Fibroblast of skin of right biceps (primary cell): ENCODE measurements at places on chromosomes 5 and 9.

- DNase-seq = no peak
Observed at GRCh38 chr9:85243977-85244376, 497.8 kb downstream of the AGTPBP1 start.

DNA sequence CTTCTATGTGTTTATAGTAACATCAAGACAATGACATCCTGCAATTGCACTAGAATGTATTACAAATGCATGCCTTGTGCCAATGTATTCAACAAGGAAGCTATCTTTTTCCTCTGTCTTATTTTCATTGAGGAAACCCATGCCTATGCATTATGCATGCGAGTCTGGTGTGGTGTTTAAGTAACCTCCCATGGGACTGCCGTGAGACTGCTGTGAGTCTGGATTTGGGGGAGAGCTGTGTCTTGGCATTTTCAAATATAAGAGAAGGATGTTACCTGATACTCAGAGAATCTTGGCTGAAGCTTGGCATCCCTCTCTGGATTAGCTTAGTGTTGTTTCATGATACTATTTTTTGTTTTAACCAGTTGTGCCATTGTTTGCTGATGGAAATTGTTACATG is 98.3 kb downstream of the F2RL2 start:
- DNase-seq = peak; percentile 73

DNA sequence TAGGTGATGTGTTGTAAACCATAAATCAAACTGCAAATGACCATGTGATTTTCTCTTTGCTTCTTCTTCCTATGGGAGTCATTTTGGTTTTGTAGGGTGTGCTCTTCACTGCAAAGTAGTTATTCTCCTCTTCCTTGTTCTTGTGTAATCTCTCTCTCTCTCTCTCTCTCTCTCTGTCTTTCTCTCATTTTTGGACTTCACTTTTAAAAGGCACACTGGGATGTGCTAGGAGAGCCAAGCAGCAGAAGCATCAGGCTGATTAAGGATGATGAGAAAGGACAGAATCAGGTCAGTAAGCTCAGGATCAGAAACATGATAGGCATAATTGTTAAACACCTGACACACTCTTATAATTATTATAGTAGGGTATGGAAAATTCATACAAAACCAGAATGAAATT is 505.3 kb upstream of the ZNF608 start:
- no peak for DNase-seq

- no peak for DNase-seq
Observed at GRCh38 chr5:164672931-164673694, 1167.7 kb downstream of the MAT2B start.

GRCh38 chr5:157157293-157157891 is 8.7 kb downstream of the GARIN3 start:
- DNase-seq = no peak

GRCh38 chr5:91384671-91385430 is 1.7 kb upstream of the ARRDC3 start:
- peak; percentile 88 for DNase-seq

DNA sequence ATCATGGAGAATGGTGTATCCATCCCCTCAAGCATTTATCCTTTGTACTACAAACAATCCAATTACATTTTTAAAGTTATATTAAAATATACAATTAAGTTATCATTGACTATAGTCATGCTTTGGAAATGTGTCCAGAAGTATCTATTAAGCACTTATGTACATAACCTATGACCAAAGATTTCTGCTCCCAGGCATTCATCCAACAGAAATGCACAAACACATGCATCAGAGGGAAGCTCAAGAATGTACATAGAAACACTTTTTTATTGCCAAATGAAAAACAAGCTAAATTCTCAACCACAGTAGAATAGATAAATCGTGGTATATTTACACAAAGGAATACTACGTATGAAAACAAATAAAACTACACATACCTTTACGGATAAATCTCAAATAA is 700.5 kb upstream of the ZNF608 start:
- peak; percentile 49 for DNase-seq

- DNase-seq = peak; percentile 18
Observed at GRCh38 chr5:36740259-36740898, 134.0 kb downstream of the SLC1A3 start.

GRCh38 chr9:95670122-95670521 is 153.4 kb upstream of the PTCH1 start:
- DNase-seq = no peak

DNA sequence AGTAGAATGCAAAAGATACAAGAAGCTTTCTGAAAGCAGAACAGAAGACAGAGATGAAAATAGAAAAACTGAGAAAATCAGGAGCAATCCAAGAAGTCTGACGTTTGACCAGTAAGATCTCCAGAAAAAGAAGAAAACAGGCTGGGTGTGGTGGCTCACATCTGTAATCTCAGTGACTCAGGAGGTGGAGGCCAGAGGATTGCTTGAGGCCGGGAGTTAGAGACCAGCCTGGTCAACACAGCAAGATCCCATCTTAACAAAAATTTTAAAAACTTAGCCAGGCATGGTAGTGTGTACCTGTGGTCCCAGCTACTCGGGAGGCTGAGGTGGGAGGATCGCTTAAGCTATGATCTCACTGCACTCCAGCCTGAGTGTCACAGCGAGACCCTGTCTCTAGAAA is 15.9 kb downstream of the RETREG1 start:
- no peak for DNase-seq

DNA sequence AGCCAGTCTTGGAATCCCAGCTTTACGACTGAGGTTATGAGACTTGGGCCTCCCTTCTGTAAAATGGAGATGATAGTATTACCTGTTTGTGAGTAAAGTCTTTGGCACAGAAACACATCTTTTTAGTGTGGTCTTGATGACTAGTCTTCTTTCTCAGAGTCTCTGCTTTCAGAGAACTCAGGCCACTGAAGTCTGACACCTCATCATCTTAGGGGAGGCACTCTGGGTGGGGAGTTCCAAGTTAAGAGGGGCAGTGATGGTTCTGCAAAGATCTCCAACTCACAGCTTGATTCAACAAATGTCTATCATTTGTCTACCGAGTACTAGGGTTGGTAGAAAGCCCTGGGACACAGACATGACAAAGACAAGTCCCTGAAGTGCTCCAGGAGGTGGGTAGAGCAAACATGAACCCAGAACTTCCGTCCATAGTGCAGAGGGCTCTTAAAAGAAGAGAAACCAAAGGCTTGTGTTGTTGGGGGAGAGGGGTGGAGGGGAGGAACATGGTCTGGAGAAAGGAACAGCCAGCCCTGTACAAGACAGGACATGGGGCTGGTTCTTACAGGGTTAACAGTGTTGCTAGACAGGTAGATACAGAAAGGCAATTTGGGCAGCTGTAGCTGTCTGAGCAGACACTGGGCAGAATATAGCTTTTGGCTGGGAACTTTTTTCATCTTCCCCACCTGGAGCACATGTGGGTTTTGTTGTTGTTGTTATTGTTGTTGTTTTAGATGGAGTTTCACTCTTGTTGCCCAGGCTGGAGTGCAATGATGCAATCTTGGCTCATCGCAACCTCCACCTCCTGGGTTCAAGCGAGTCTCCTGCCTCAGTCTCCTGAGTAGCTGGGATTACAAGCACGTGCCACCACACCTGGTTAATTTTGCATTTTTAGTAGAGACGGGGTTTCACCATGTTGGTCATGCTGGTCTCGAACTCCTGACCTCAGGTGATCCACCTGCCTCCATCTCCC is 2.6 kb upstream of the CD14 start:
- DNase-seq = no peak

- DNase-seq = no peak
Observed at GRCh38 chr5:84014966-84015365, 294.3 kb upstream of the HAPLN1 start.

DNA sequence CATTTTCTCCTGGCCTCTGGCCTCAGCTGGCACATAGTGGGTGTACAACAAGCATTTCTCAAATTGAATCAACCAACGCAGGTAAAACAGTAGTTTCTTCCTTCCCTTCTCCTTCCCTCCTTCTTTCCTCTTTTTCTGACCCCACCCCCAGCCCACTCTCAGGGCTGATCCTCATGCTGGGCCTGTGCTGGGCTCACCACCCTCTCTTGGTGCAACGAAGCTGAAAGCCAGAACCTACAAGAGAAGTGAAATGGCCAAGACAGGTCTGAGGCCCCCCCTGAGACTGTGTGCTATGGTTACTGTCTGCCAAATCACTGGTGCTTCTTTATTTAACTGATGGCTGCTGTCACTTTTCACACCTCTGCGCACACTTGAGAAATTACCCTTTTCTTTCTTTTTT is 53.0 kb upstream of the BOD1 start:
- no peak for DNase-seq

DNA sequence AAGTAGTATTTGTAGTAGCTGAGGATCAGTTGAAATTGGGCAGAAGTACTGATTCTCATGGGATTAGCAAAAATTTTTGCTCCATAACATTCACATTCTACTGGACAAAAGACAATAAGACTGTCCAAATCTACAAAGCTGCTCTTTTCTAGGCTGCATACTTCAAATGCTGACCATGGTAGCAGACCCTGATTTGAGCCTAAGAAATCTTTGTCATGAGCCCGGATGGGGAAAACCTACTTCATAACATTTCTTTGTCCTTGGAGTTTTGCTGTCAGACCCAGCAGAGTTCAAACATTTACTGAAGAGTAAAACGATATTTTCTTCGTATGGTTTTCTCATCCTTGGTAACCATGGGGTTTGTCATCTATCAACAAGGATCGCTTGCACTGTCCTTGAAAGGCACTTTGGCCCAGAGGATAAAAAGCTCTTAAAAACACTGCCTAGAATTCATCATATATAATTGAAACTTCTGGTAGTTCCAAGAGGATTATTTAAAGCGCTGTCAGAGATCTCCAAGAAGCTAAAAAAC is 216.9 kb downstream of the CAVIN4 start:
- DNase-seq = no peak

- DNase-seq = no peak
Observed at GRCh38 chr5:116814626-116815385, 240.2 kb upstream of the SEMA6A start.

DNA sequence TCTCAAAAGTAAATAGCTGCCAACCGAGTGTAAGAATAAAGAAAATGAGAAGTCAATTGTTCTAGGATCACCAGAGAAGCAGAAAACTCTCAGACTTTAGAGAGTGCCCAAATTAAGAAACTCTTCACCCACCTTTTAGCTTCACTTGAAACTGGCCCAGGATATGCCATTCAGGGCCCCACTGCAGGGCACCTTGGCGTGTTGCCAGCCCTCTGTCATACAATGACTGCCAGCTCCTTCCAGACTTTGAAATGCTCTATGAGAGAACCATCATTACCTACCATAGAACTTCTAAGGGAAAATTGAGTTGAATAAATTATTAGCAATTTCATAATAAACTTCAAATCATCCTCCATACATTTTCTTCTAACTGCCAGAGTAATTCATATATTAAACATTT is 240.5 kb downstream of the CETN3 start:
- DNase-seq = no peak

GRCh38 chr5:43275391-43275790 is 37.8 kb downstream of the HMGCS1 start:
- DNase-seq = no peak

- DNase-seq = peak; percentile 27
Observed at GRCh38 chr5:54222336-54222735, 88.0 kb downstream of the ARL15 start.

GRCh38 chr9:93217706-93218105 is 33.8 kb downstream of the WNK2 start:
- no peak for DNase-seq

GRCh38 chr5:155368490-155368889 is 354.9 kb downstream of the KIF4B start:
- no peak for DNase-seq

DNA sequence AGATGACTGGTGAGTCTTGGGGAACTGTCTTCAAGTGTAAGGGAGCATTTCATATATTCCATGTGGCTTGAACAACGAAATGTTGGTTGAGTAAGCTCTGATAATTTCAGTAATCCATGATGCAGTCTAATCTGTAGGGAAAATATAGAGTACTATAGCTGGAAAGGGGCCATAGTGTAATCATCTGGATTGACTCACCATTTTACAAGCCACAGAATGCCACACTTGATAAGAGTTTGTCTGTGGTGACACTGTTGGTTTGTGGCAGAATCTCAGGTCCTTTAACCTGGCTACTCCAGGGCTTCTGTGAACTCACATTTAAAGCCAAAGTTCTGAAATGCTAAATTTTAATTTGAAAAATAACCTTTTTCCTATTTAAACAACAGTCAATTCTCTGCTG is 16.3 kb upstream of the MAML1 start:
- DNase-seq = peak; percentile 19

DNA sequence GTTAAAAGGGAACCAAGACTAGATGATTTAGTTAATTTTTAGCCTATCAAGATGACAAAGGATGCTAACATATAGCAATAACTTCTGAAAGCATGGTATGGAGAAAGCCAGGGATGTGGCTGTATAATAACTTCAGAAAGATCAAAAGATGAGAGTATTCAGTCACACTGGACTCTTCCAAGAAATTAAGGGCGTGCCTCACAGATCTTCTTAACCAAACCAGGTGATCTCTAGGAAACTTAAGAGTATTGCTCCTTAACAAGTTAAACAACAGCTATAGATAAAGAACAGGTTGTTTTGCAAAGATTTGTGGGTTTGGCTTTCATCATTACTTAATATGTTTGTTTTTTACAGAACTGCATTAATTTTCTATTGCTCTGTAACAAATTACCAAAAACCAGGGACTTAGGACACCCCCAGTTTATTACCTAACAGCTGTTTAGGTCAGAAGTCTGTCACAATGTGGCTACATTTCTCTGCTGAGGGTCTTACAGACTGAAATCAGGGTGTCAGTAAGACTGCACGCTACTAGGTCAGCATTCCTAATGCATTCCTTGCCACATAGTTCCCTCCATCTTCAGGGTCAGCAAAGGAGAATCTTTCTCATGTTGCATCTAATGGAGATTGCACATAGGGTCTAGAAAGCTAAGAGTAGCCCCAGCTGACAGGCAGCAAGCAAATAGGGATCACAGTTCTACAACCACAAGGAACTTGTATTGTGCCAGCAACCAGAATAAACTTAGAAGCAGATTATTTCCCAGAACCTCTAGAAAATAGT is 113.8 kb downstream of the WDR70 start:
- peak; percentile 3 for DNase-seq

GRCh38 chr5:170678811-170679210 is 104.7 kb upstream of the GABRP start:
- DNase-seq = no peak

DNA sequence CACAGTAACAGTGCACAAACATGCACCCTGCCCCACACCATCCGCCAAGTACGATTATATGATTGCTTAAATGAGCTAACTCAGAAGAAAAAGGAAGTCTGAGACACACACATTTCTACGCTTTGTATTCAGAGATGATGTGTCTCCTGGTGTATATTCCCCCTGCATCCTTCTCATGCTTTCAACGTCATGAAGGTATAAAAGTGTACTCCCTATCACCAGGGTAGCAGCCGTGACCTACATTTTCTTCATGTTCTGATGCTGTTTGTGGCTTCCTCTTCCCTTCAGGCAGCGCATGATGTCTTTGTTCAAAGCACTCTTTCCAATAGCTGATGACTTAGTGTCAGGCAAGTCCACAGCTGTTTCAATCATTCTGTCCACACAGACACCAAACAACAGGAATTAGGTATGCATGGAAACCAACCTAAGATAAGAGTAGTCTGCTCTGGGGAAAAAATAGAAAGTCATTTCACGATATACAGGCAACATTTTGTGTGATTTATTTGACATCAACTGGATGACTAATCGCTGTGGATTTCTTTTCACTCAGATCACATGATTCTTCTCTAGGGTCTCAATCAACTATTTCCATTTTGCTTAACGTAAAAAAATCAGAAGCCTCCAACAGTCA is 269.4 kb upstream of the PTGER4 start:
- DNase-seq = peak; percentile 88

- no peak for DNase-seq
Observed at GRCh38 chr5:157566902-157567489, 8.6 kb downstream of the ADAM19 start.

- peak; percentile 13 for DNase-seq
Observed at GRCh38 chr5:176373100-176373818, 8.0 kb downstream of the ARL10 start.
